Stimulated activated CD4-positive, alpha-beta T cell treated with anti-CD3 and anti-CD28 coated beads, TNF-alpha, amount 100 ng/mL, for 24 hours (primary cell): ENCODE measurements at places on chromosomes 7 and 10.

GRCh38 chr7:151062399-151063211 is 3.2 kb downstream of the SLC4A2 start:
- DNase-seq = no peak

DNA sequence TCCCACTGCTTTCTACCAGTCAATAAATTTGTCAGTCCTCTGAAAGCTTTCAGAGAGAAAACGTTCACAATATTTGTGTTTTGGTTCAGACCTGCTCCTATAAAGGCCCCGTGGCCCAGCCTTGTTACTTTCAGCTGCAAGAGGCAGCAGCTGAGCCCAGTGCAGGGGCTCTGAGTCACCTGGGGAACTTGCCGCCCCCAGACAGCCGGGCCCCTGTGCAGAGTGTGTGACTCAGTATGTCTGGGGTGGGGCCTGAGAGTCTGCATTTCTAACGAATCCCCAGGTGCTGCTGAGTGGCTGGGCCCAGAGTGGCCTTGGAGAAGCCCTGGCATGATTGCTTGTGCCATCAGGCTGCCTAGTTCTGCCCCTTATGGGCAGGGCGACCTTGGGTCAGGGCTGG is 303.5 kb downstream of the PAXIP1 start:
- peak; percentile 5 for DNase-seq

DNA sequence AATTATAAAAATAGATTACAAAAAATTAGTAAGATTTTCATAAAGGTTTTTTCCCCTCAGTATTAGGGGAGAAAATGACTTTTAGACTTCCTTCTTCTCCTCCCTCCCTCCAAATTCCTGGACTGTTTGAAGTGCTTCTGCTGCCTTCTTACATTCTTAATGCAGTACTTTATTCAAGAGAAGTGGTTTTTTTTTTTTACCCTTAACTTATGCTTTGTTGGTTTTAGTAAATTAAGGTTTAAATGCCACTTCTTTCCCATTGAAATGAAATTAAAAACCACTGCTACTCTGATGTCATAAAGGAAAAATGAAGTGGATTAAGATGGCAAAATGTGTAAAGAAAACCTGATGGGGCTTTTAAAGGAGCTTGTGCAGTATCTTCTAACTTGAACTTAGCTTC is 140.7 kb downstream of the VTI1A start:
- no peak for DNase-seq

GRCh38 chr10:79239275-79239779 is 107.9 kb upstream of the PPIF start:
- DNase-seq = no peak

- no peak for DNase-seq
Measured at GRCh38 chr10:2326411-2326810, 589.1 kb upstream of the ADARB2 start.

DNA sequence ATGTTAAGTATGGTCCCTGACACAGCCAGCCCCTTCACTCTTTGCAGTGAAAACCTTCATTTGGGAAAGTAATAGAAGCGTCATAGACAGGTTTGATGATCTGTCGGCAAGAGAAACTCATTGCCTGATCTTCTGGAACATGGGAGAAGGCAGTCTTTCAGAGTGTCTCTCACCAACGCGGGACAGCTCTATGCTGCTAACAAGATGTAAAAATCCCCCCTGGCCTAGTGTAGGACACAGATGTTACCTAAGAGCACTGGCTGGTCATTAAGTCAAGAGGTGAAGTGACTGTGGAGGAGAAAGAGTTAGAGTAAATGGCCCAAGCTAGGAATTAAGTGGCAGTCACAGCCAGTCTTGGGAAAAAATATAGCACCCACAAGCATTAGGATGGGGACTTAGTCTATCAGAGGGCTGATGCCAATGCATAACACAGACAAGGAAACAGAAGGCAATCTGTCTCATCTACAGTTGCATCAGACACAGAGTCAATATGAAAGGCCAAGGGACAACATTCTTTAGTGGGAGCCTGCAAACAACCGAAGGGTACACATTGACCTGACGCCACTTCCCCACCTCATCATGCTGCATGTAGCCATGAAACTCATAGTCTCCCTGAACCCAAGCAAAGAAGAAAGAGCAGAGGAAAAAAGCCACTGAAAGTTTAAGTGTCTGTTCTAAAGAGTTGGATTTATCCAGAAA is 69.5 kb downstream of the SORCS1 start:
- DNase-seq = no peak

DNA sequence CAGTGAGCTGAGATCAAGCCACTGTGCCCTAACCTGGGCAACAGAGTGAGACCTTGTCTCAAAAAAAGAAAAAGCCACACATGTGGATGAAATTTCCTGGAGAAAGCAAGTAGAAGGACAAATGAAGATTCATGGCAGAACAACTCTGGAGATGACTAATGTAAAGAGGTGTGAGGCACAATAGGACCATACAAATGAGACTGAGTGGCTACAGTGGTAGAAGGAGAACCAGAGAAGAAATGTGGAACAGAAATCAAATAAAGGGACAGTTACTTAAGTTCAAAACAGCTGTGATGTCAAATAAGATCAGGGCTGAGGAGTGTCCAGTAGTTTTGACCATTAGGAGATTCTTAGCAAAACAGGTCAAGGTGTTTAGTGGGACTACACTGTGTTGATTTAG is 130.9 kb upstream of the CDK6 start:
- no peak for DNase-seq

DNA sequence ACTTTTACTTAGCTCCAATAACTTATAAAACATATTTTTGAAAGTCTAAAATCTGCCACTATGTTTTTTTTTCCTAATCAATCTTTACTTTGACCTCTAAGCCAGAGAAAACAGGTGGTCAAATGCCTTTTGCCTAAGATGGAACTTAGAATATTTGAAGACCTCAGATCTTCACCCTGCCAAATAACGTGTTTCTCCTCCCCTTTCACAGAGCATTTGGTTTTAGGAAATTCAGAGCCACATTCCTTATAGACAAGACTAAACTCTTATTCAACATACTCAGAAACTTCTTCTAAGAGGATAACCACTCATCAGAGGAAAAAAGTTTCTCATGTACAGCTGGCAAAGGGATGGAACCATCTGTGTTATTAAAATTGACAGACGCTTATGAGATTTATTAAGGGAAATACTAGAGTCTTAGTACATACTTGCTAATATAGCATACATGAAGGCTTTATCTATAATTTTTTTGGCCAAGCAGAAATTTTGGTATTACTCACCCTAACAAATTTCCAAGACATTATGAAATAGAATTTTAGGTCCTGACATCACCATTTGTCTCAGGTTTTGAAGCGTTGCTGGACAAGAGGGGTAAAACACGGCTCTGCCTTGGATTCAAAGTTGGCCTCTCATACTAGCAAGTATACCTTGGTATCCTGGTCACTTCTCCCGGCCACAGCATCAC is 2.6 kb upstream of the EGFR start:
- no peak for DNase-seq
